ENCODE measurements at places on chromosomes 13 and 19.

- peak; percentile 78 for DNase-seq
Observed at GRCh38 chr19:18940769-18941627, at the start of gene HOMER3. HOMER3 (minus strand) TSS chr19:18941217; CDS start chr19:18938982, 2,235 bp downstream.

- DNase-seq: peak; percentile 79
Observed at GRCh38 chr19:21482863-21483276, 22.5 kb upstream of the ZNF429 start.

GRCh38 chr13:86881390-86881789, 789.8 kb upstream of the SLITRK5 start:
- DNase-seq: no peak

DNA sequence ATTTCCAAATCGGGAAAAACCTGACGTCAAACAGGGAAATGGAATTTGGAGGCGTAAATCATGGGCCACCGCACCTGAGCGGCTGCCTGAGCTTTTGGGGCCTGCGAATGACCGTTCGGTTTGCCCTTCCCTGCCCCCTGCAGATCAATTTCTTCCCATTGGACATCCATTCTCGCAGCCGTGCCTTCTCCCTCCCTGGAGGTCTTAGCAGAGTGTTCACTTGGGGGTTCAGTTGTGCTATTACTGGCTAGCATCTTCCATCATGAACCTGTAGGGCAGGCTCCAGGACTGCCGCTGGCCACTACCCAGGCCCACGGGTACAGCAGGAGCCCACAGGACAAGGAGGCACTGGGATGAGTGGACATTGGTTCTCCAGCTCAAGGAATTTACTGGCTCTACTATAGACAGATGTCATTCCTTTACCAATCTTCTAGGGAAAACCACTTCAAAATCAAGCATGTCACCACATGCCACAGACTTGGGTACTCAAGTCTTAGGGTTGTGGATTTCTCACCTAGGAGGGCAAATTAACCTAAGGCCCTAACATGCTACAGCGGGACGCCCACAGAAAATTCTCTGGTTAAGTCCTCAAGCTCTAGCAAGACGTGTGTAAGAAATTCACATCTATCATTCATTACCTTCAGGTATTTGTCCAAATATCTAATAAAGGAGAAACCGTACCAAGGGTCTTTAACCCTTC, 75.5 kb downstream of the COL4A1 start:
- no peak for DNase-seq

DNA sequence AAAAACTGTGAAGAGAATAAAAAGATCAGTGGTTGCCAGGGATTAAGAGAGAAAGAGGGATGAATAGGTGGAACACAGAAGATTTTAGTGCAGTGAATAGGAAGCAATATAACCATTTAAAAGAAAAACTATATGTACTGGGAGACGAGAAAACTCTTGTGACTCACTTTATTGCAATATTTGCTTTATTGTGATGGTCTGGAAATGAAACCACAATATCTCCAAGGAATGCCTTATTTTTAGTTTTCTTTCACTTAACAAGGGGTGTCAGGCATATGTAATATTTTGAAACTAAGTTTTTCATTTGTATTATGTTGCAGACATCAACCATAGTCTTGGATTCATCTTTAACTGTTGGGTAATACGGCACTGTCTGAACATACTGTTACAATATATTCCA, 1308.2 kb downstream of the PCDH9 start:
- no peak for DNase-seq

DNA sequence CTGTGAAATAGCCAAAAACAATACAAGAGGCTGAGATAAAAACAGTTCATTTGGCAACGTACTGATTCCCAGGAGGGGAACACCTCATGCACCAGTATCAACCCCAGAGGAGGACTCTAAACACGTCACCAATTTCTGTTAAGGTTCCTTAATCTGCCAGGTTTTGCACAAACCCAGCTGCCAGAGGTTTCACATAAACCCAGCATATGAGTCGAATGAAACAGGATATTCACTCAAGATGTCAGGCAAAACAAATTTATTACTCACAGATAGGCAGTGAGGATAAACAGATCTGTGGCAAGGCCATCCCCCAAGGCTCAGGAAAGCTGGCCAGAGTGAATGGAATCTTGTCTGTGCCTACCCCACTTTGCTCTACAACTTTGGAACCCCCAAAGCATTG, 210.9 kb downstream of the GPC5 start:
- DNase-seq: no peak

- DNase-seq: no peak
Observed at GRCh38 chr13:112249644-112250610, 126.2 kb upstream of the SPACA7 start.

Data from CD4-positive, alpha-beta T cell treated with Interleukin-21 for 1 hour (primary cell).